ENCODE measurements at places on chromosomes 5 and 9.

- no peak for DNase-seq
Observed at GRCh38 chr9:99040251-99040900, 64.5 kb upstream of the TGFBR1 start.

DNA sequence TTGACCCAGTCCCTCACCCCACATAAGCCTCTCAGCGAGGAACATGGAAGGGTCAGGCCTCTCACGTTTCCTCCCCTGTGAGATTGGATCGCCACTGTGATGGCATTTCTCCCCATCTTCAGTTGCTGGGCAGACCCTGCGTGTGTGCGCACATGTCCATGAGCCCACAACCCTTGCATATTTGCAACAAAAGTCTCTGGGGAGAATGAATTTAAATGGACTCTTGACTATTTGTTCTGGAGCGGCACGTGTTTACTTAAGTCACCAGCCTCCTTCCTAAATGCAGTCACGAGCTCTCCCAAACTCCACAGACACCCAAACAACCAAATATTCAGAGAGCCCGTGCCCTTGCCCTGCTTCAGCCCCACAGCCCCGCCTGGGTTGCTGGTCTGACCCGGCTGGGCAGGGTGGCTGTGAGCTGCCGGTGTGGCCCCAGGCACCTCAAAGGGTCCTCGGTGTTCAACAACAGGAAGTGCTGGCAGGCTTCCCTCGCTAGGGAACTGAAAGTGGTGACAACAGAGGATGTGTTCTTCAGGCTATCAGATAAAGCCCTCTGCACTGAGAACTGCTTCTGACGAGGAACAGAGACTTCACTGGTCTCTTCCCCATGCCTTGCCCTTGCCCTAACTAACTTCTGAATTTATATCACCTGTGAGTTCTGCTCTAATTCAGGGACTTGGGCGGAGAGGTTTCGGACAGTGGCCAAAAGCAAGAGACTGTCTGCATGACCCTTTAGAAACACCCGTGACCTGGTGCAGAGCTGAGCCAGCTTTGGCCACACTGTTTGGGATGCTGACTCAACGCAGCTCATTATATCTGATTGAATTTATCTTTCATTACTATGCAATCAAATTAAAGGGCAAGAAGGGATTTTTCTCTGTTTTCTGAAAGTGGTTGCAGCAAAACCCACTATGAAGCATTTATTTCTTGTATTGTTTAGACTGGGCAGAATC lies 19.2 kb upstream of the CD180 start:
- DNase-seq = peak; percentile 87

- DNase-seq = no peak
Observed at GRCh38 chr5:2173151-2173834, 290.6 kb upstream of the IRX4 start.

DNA sequence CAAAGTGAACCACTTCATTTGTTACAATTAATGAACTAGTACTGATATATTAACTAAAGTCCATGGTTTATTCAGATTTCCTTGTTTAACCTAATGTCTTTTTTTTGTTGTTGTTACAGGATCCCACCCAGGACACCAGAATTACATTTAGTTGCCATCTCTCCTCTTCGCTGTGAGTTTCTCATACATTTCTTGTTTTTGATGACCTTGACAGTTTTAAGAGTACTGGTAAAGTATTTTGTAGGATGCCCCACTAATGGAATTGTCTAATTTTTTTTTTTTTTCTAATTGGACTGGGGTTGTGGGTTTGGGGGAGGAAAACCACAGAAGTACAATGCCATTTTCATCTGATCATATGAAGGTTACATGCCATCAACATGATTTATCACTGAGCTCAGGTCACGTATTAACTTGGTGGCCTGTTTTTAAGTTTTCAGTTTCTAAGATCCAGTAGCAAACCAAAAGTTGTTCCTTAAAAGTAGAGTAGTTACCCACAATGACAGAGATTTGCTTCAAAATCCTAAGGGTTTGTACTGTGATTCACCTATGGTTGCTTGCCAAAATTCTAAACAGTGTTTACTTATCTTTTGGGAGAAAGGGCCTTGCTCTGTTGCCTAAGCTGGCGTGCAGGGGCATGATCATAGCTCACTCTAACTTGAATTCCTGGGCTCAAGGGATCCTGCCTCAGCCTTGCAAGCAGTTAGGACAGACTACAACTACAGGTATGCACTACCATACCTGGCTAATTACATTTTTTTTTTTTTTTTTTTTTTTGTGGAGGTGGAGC lies 4.5 kb upstream of the OTULIN start:
- no peak for DNase-seq

DNA sequence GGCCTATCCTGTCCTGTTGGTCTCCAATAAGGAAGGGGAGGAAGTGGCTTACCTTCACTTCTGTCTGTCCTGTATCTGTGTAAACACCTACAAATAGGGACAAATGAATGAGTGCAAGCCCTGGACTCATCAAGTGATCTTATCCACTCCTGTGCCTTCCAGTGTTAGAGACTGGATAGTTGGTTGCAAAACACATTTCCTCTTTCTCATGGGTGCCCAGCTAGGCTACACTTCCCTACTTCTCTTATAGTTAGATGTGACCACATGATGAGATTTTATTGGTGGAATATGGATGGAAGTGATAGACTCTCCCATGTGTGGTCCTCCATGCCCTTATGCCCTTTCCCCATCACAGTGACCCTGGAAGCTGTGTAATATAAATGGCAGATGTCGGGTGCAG lies 16.9 kb upstream of the PFDN1 start:
- peak; percentile 16 for DNase-seq

DNA sequence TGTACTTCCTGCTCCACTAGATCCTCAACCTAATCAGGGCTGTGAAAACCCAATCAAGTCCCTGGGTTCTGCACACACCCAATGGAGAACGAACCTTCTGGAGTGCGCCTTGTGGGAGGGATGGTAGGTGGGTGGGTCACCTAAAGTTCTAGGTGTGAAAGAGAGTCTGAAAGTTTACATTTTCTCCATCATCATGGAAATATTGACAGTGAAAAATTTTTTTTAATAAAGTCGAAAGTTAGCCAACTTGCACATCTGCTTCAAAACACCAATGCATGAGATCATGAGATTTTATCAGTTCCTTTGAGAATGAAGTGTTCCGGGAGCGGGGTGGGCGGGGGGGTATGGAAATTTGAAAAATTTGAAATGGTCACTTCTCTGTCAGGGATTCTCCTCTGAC lies 21.7 kb downstream of the TAF11L14 start:
- no peak for DNase-seq

All from OCI-M1 (cell line).